AG09319 (cell line): ENCODE measurements at places on chromosomes 13 and 19.
A peak's percentile ranks its signal among the peaks of the same experiment; 100 is the strongest.

GRCh38 chr19:19399733-19400433 lies 5.6 kb upstream of the GATAD2A start:
- DNase-seq: no peak

DNA sequence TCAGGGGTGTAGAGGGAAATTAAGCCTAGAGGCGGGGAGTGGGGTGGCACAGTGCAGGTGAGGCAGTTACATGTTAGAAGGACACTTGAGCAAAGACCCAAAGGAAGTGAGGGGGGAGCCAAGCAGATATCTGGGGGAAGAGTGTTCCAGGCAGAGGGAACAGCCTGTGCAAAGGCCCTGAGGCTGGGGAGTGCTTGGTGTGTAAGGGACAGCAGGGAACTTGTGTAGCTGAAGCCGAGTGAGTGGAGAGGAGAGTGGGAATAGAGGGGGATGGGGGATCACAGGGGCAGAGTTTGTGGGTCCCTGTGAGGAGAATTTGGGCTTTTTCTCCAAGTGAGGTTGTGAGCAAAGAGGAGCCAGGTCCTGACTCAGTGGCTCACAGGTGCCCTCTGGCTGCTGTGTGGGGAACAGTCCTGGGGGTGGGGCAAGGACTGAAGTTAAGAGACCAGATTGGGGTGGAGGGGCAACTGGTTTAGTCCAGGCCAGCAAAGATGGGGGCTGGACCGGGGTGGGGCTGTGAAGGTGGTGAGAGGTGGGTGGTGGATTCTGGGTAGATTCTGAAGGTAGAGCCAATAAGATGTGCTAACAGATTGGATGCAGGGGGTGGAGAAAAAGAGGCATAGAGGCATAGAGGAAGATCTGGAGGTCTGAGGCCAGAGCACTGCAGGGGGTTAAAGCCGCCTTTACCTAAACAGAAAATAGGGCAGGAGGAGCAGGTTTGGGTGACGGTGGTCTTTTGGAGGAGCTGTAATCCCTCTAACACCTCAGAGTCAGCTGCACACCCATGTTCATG lies 75.3 kb downstream of the CACNA1A start:
- DNase-seq: peak; percentile 11

GRCh38 chr19:10226376-10227025 lies 4.6 kb downstream of the S1PR2 start:
- DNase-seq: peak; percentile 91

GRCh38 chr13:111658145-111659100 lies 338.0 kb downstream of the TEX29 start:
- DNase-seq: no peak

- DNase-seq: no peak
These were observed 37.3 kb downstream of the IL12RB1 start for GRCh38 chr19:18049385-18049784.
